ENCODE measurements at places on chromosomes 4 and X.

GRCh38 chr4:149031399-149031798 is 589.2 kb upstream of the NR3C2 start:
- no peak for DNase-seq

DNA sequence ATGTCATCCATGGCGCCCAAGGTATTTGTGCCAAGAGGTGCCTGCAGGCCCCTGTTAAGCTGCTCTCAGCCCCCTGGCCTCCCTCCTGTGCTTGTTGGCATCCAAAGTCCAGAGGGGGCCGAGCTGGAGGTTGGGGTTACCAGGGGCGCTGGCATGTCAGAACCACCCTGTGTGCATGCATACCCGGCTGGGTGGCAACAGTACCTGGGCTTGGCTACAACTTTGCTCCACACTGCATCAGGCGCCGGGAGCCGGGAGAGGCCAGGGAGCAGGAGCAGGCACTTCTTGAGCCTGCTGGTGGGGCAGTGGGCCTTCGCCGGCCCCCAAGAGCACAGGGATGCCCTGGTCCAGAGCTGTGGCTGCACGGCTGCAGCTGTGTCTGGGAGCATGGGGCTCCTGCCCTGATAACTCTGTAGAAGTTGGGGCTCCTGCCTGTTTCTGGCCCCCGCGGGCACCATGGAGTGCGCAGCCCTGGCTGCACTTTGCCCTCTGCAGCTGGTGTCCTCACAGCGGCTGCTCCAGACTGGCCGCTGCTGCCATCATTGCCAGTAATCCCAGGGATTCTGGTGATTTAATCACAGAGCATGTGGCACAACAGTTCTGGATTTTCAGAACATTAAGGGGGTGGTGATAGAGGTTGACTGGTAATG is 130.3 kb downstream of the ARHGAP10 start:
- peak; percentile 17 for DNase-seq

- no peak for DNase-seq
Observed at GRCh38 chr4:99157478-99157935, 13.4 kb upstream of the ADH4 start.

DNA sequence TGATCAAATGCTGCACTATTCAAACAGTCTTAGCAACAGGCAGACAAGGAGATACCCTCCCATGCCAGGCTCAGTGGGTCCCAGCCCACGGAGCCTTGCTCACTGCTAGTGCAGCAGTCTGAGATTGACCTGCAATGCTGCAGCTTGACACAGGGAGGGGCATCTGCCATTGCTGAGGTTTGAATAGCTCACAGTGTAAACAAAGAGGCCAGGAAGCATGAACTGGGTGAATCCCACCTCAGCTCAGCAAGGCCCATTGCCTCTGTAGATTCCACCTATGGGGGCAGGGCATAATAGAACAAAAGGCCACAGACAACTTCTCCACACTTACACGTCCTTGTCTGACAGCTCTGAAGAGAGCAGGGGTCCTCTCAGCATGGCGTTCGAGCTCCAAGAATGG is 26.6 kb upstream of the ZXDB start:
- no peak for DNase-seq

- no peak for DNase-seq
Observed at GRCh38 chr4:108868606-108869227, 105.9 kb upstream of the ETNPPL start.

- no peak for DNase-seq
Observed at GRCh38 chr4:150950657-150951288, 64.3 kb downstream of the LRBA start.

DNA sequence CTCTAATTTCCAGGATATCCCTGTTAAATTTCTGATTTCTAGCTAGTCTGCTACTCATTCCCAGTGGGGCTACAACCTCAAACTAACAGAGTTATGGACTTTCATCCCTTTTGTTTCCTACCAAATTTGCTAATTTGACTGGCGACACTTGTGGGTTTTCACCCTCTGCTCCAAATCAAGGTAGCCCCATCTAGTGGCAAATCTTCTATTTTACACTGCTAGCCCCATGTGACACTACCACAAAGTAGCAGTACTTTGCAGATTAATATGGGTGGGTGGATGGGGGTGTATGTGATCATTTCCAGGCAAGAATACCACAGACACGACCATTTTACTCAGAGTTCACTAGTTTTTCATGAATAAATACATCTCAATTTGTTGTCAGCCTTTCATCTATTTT is 150.3 kb downstream of the MSL3 start:
- DNase-seq, result no peak

GRCh38 chr4:73055241-73055897 is 14.1 kb downstream of the COX18 start:
- no peak for DNase-seq

GRCh38 chr4:15809058-15809457 is 30.9 kb downstream of the CD38 start:
- no peak for DNase-seq

GRCh38 chr4:99209671-99210070 is 9.4 kb downstream of the ADH6 start:
- DNase-seq, result no peak

- DNase-seq, result no peak
Observed at GRCh38 chr4:2891294-2891693, 47.6 kb downstream of the ADD1 start.

GRCh38 chr4:78722320-78722719 is 53.8 kb upstream of the BMP2K start:
- DNase-seq, result no peak
